Cardiac fibroblast (primary cell): ENCODE measurements at places on chromosomes 2 and 18.
A peak's percentile ranks its signal among the peaks of the same experiment; 100 is the strongest.

GRCh38 chr2:810397-810796, 133.2 kb upstream of the TMEM18 start:
- no peak for DNase-seq

DNA sequence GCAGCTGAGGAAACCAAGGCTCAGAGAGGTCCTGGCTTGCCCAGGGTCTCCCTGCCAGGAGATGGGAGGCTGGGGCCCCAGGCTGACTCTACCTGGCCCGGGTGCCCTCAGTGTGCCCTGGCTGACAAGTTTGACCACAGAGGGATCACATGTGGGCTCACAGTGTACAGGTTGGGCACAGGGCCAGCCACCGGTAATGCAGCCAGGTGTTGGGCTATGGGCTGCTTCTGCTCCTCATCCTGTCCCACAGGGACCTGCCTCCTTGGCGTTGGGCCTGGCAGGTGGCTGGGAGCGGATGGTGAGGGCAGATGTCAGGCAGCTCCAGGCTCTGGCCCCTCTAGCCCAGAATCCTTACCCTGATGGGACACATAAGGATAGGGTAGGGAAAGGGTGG, 250.5 kb downstream of the LOXHD1 start:
- no peak for DNase-seq

- DNase-seq: no peak
Measured at GRCh38 chr2:144580521-144581161, 60.7 kb upstream of the ZEB2 start.

GRCh38 chr2:69073928-69074570, 61.1 kb downstream of the ANTXR1 start:
- no peak for DNase-seq

GRCh38 chr2:127386246-127386645, 1.5 kb downstream of the MAP3K2 start:
- DNase-seq: no peak

DNA sequence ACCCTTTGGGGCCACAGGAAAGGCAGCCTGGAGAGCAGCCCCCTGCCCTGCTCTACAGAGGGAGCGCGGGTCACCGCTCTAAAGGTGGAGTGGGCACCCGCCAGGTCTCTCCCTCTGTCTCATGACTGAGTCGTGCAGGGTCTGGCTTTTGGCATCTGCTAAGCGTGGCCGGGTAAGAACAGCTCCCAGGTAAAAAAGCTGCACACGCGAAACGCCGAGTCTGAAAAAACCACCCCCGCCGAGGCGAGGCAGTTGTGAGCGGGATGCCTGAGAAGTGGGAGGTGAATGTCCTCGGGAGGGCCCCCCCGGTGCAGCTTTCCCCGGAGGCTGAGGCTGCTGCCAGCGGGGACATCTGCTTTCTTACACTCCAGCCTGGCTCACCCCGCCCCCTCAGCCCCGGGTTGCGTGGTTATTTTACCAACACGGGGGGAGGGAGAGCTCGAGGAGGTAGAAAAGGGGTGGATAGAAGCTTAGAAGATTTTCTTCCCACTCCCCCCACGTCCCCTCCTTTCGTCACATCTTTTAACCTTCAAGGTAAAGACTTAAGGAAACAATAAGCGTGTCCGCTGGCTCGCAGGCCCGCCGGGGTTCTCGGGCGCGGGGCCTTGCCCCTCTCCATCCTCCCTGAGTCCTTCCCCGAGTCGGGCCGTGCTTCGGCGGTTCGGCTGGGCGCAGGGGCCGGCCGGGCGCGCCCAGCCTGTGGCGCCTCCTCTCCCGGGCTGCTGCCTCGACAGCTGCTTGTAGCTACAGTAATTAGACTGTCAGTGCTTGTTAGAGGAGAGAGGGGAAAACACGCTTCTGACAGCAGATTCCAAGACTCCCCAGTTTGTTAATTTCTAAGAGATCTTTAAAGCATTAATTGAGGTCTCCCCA, 70.6 kb upstream of the PSMD14 start:
- peak; percentile 43 for DNase-seq

DNA sequence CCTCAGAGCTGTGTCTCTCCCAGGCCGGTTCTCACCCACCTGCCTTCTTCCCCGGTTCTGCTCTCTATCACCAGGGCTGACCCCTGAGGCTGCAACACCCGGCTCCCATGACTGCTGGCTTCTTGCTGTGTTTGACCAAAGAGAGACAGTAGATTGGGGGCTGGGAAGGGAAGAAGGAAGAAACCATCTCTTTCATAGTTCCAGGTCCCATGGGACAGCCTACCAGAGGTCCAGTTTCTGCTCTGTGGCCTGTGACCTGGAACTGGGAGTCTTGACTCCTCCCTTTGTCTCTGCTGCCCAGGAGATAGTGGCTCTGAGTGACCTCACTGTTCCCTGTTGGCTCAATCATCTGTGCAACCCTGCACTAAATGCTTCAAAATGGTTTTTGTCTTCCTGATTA, 38.1 kb downstream of the ALPK2 start:
- DNase-seq: no peak

GRCh38 chr2:37641582-37642171, 29.8 kb downstream of the CDC42EP3 start:
- DNase-seq: peak; percentile 68

DNA sequence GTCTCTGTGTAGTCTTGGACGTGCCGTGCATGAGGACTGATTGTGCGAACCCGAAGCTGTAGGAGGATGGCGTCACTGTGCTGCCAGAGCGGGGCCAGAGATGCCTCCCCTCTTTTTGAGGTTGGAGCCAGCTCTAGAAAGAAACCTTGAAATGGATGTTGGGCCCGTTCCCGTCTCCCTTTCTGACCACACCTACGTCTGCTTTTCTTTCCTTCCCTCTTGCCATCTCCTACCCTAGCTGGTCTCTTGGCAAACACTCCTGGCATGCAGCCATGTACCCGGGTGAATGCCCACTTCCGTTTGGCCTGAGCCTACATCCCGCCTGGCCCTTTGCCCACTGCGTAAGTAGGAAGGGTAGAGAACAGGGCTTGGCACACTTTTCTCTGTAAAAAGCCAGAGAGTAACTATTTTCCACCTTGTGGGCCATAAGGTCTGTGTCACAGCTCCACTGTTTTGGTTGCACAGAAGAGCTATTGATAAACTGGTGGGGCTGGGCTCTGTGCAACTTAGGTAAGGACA, 37.4 kb downstream of the SH3BP4 start:
- DNase-seq: peak; percentile 83

- DNase-seq: no peak
Measured at GRCh38 chr2:30152385-30152784, 5.6 kb downstream of the YPEL5 start.

DNA sequence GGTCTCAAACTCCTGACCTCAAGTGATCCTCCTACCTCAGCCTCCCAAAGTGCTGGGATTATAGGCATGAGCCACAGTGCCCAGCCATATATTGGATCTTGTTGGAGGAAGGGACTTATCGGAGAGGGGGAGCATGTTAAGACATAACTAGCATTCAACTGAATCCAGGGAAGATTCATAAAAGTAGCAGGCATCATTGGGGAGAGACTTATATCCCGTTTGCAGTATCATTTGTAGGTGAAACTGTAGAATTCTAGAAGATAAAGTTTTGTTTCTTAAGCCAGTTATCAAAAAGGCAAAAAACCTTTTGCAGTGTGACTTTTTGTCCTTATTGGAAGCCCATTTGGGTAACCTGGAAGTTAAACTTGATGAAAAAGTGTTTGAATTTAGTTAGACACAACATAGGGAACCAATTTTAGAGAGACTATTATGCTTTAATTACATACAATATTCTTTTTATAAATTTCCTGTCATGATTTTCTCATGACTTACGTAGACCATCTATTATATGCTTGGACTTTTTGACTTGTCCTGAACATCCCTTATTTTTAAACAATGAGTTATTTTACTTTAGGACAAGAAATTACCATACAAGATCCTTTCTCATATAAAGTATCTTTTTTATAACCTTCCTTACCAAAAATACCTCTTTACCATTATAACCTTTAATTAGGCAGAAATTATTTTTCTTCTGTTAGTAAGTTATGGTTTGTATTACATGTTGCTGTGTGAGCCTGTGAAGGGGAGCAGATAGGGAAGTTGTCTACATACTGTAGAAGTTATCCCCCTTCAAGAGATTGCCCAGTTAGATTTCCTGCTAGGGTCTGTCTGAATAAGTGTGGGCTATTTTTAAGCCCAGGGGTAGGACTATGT, 20.3 kb downstream of the RAB3GAP1 start:
- DNase-seq: no peak

GRCh38 chr2:133364636-133365035, 203.6 kb downstream of the NCKAP5 start:
- DNase-seq: no peak

DNA sequence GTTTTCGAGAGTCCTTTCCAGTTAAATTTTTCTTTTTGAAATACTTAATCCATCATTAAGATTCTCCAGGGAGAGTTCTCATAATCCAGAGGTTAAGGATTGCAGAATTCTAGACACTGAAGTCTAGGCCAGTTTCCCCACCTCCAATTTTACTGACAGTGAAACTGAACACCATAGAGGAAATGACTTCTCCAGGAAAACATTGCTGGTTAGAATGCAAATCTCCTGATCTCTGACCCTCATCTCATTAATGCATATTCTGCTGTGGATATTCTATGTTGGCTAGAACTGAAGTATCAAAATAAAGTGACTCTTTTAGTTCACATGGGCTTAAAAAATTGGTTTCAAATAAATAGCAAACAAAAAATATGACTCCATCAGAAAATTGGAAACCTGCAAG, 105.8 kb upstream of the UGP2 start:
- peak; percentile 43 for DNase-seq

DNA sequence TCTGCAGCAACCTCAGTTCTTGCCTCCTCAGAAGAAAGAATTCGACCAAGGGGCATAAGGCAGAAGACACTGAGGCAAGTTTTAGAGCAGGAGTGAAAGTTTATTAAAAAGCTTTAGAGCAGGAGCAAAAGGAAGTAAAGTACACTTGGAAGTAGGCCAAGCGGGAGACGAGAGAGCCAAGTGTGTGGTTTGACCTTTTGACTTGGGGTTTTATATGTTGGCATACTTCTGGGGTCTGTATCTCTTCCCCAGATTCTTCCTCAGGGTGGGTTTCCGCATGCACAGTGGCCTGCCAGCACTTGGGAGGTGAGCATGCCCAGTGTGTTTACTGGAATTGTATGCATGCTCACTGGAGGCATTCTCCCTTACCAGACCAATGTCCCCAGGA, 59.3 kb upstream of the ANKRD44 start:
- peak; percentile 59 for DNase-seq

GRCh38 chr2:178510384-178510783, 30.1 kb downstream of the PLEKHA3 start:
- DNase-seq: no peak

DNA sequence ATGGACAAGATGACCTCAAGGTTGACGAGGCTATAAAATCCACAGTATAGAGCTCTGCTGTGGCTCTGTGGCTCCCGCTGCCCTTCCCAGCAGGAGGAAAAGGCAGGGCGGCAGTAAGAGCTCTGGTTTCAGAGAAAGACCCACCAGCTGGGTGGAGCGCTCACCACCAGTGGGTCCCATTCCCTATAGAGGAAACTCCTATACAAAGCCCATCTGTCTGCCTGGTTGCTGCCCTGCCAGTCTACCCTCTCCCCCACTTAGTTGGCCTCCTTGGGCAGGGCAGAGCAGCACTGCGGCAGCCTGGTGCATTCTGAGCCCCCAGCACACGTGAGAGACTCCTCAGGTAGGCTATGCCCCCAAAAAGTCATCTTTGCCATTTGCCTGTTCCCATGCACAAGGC, 26.5 kb downstream of the TNS1 start:
- no peak for DNase-seq

DNA sequence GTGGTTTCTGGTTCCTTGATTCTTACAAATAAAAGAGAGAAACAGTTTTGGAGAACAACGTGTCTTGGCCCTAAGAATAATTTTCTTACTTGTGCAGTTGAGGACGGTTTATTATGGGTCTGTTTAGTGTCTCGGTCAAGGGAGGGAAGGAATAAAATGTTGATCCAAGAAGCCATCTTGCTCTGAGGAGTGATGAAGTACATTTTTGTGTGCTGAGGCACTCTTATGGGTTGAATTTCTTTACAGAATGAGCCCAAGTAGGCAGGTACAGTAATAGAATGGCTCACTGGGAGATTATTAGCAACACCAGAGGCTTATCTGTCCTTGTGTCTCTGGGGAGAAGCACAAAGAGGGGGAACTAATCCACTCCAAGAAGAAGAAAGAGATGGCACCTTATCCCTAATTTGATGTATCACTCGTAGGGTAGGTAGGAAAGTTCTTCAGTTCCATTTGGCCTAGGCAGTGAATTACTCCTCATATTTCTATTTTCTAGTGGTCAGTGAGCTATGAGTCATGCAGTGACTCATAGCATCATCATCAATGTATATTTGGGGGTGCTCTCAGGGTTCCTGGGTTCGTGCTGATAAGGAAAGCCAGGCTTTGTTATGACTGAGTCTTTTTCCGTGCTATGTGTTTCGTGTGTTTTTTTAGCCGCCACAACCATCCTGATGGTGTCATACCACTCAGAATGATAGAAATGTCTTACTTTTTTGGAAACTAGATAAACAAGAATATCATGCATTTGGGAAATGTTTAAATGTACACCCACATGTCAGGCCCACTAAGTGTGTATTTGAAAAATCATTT, 250.1 kb upstream of the CTAGE1 start:
- DNase-seq: peak; percentile 95

GRCh38 chr2:163198972-163199371, 360.4 kb upstream of the KCNH7 start:
- no peak for DNase-seq
